Renal cortical epithelial cell (primary cell): ENCODE measurements at places on chromosomes 4 and X. TPM values are rescaled to one million over a fixed set of nuclear protein-coding genes. Genes with fewer than 3 reads are reported as not detected.

Gene LIAS
- 8.5 and 10.4 TPM in 2 replicates for total RNA-seq

Gene CLGN
- total RNA-seq: 2.0 and 4.7 TPM in 2 replicates

Gene FAM149A
- total RNA-seq: 21.2 and 31.9 TPM in 2 replicates

Gene SGMS2
- total RNA-seq: 223 and 244 TPM in 2 replicates

Gene HSFX2
- not detected in 2 replicates for total RNA-seq

Gene NKX1-1
- not detected in 2 replicates for total RNA-seq

Gene SLITRK2
- total RNA-seq: 0.10 and 0.17 TPM in 2 replicates

Gene DMRTC1
- total RNA-seq: 0.15 TPM in 1 of 2 replicates, not detected in the other

Gene MGAT4D
- total RNA-seq: not detected in 2 replicates

Gene DRD5
- not detected in 2 replicates for total RNA-seq

Gene NCAPG
- total RNA-seq: 1.5 and 14.4 TPM in 2 replicates

Gene IQCM
- total RNA-seq: 0.52 TPM in 1 of 2 replicates, not detected in the other

Gene NLGN4X
- total RNA-seq: under 0.01 and 0.94 TPM in 2 replicates

Gene PPP1R2C
- total RNA-seq: not detected in 2 replicates

Gene MAGEB1
- total RNA-seq: not detected in 2 replicates

Gene PRPS2
- 36.7 and 62.7 TPM in 2 replicates for total RNA-seq

Gene GPC4
- total RNA-seq: 19.4 and 80.6 TPM in 2 replicates

Gene PPP2R2C
- 0.20 and 2.6 TPM in 2 replicates for total RNA-seq

Gene NEUROG2
- not detected in 2 replicates for total RNA-seq

Gene MAGIX
- total RNA-seq: 5.3 and 8.5 TPM in 2 replicates

Gene ZNF630
- total RNA-seq: 1.7 TPM in 2 replicates

Gene FGD1
- total RNA-seq: 1.7 and 9.3 TPM in 2 replicates

Gene CORIN
- total RNA-seq: 0.15 TPM in 1 of 2 replicates, not detected in the other

Gene EMCN
- total RNA-seq: 0.40 and 0.69 TPM in 2 replicates

Gene TTC29
- 0.30 and 2.4 TPM in 2 replicates for total RNA-seq

Gene TMEM154
- total RNA-seq: 8.3 and 20.3 TPM in 2 replicates

Gene STARD8
- total RNA-seq: 8.2 and 19.7 TPM in 2 replicates

Gene CXCL5
- 42.3 and 210 TPM in 2 replicates for total RNA-seq

Gene TRAPPC2
- total RNA-seq: 28.1 and 32.5 TPM in 2 replicates

Gene GALNTL6
- total RNA-seq: not detected in 2 replicates

Gene CYSLTR1
- total RNA-seq: not detected in 2 replicates

Gene USP51
- 1.0 and 4.5 TPM in 2 replicates for total RNA-seq

Gene TRO
- 9.4 and 19.5 TPM in 2 replicates for total RNA-seq
